NCI-H526 (cell line): ENCODE measurements at places on chromosomes 2 and 18.

GRCh38 chr2:64970495-64970894, 18.7 kb upstream of the SLC1A4 start:
- DNase-seq, result no peak

- no peak for DNase-seq
Measured at GRCh38 chr2:225763711-225764110, 364.2 kb downstream of the NYAP2 start.

GRCh38 chr2:178005756-178006155, 66.8 kb downstream of the PDE11A start:
- DNase-seq, result no peak

GRCh38 chr2:64127119-64127518, 17.1 kb downstream of the PELI1 start:
- DNase-seq, result no peak

GRCh38 chr18:31420524-31420923, 27.0 kb upstream of the DSG3 start:
- DNase-seq, result no peak
